ENCODE measurements at places on chromosomes 7 and 10.
A peak's percentile ranks its signal among the peaks of the same experiment; 100 is the strongest.

- peak; percentile 74 for DNase-seq
These were observed at the start of gene AP3M1 for GRCh38 chr10:74150204-74150989. Gene AP3M1, minus strand, starts transcription at chr10:74150828. Its CDS starts 12,449 bp downstream, at chr10:74138379.

GRCh38 chr7:128933180-128933891 is 4.4 kb upstream of the IRF5 start:
- no peak for DNase-seq

GRCh38 chr7:140506788-140507464 is 27.6 kb upstream of the MKRN1 start:
- DNase-seq = no peak

DNA sequence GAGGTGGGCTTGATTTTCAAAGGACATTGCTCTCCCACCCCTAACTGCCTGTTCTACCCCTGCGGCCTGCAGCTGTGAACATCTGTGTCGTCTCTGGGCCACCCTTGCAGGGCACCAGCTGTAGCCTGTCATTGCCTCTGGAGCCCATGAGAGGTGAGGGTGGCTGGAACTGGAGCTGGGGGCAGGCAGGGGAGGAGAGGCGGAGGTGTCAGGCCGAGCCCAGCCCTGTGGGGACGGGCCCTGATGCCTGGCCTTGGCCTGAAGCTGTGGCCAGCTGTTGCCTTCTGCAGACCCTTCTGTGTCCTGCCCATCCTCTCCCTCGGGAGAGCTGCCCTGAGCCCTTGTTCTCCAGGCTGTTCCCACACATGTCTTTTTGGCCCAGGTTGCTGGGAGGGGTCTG is 44.5 kb downstream of the PALD1 start:
- DNase-seq = no peak

GRCh38 chr10:11299125-11299524 is 281.5 kb downstream of the CELF2 start:
- DNase-seq = no peak

Data from kidney glomerular epithelial cell (primary cell).